ENCODE measurements at places on chromosomes 3 and 15.

DNA sequence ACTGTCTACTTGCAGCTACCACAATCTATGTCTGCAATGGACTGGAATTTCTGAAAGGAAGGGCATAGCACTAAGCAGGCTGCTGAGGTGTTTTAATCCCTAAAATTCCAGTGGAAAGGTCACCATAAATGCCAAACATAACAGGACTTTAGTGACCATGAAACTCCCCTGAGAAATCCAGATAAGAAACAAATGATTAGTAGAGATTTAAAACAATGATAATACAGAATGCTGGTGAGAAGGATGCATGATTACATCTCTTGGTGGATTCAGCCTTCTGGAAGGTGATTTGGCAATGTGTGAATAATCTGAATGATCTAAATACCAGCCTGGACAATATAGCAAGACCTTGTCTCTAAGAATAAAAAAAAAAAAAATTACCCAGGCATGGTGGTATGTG, 475.0 kb upstream of the CBLB start:
- DNase-seq: no peak

- no peak for DNase-seq
Observed at GRCh38 chr15:64144565-64145281, 6.8 kb upstream of the SNX22 start.

GRCh38 chr3:17645074-17645698, 97.2 kb downstream of the TBC1D5 start:
- DNase-seq: peak; percentile 53

DNA sequence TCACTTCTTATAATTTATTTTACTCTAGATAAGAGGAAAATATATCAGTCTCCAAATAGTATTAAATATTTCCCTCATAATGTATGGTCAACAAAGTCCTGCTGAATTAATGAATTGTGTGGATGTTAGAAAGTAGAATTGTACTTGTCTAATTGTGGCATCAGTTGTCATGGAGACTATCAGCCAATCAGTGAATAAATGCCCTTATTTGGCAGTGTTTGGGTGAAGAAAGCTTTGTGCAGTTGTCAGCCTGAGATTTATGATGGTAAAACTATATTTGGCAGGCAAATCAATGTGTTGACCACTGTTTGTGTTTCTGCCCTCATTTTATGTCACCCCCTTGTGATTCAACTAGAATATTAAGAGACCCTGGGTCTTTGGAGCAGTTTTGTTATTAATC, 293.6 kb upstream of the MDFIC2 start:
- no peak for DNase-seq

- DNase-seq: no peak
Observed at GRCh38 chr15:72971766-72972165, 80.5 kb upstream of the NEO1 start.

GRCh38 chr15:47887241-47887800, 170.0 kb downstream of the SEMA6D start:
- no peak for DNase-seq

- no peak for DNase-seq
Observed at GRCh38 chr3:188589071-188589470, 435.1 kb downstream of the LPP start.

DNA sequence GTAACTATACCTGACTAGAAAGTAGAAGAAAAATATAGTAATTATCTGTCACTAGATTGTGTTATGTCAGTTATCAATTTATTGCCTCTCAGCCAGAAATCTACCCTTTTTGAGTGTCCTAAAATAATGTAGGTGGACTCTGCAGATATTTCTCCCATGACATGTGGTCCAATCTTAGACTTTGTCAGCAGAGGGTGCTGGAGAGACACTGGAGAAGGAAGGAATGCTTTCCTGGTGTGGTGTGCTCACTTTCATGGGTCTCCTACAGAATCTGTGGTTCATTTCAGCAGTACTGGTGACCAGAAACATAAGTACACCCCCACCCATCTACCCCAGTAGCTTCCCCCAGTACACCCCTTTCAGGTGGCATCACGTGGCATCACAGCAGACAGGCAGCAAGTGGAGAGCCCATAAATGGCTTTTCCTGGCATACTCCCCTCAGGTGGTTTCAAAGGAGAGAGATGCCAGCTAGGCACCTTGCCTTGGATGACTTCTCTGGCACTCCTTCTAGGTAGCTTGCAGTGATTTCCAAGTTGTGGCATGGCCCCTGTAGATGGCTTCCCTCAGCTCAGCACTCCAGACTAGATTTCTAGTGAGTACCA, 114.7 kb downstream of the GADL1 start:
- DNase-seq: no peak

DNA sequence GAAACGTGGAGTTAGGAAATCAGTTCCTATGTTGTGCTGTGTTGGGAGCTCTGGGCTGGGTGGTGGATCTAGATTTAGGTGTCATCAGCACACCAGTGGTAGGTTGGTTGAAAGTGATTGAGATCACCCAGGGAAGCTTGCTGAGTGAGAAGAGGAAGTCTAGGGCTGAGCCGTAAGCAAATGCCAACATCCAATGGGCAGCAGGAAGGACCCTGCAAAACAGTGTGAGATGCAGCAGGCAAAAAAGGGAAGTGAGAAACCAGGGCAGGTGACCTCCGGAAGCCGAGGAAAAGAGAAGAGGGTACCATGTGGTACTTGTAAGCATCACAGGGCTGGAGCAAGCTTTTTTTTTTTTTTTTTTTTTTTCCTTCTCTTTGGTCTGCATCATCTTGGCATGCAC, 15.9 kb upstream of the COPG1 start:
- no peak for DNase-seq

DNA sequence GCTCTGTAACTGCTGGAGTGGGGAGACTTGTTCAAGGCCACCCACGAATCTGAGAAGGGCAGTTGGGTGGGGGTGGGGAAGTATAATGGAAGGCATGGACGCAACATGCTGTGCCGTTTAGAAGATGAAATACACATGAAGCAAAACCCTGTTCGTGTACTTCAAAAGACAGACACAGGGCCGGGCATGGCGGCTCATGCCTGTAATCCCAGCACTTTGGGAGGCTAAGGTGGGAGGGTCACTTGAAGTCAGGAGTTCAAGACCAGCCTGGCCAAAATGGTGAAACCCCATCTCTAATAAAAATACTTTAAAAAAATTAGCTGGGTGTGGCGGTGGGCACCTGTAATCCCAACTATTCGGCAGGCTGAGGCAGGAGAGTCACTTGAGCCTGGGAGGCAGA, 36.9 kb upstream of the SFMBT1 start:
- no peak for DNase-seq

GRCh38 chr15:95016511-95017229, 785.3 kb downstream of the MCTP2 start:
- DNase-seq: no peak
